NB4 (cell line): ENCODE measurements at places on chromosomes 1 and 21.
A peak's percentile ranks its signal among the peaks of the same experiment; 100 is the strongest.

- no peak for DNase-seq
Measured at GRCh38 chr1:186306533-186306932, 68.5 kb downstream of the TPR start.

DNA sequence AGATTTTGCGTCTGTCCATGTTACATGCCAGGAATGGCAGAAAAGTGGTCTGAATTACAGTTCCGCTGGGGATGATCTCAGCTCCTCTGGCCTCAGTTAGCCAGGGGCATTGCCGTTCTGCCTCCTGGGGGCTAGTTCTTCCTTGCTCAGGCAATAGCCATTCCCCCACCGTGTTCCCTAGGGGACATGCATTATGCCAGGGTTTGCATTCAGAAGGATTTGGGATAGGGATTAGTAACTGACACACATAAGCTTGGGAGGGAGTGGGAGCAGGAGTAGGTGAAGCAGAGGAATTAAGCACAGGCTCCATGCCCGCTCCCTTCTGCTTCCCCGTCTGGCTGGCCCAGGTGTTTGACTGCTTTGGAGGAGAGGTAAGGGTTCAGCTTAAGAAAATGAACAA, 12.7 kb downstream of the LRRC71 start:
- DNase-seq, result no peak

DNA sequence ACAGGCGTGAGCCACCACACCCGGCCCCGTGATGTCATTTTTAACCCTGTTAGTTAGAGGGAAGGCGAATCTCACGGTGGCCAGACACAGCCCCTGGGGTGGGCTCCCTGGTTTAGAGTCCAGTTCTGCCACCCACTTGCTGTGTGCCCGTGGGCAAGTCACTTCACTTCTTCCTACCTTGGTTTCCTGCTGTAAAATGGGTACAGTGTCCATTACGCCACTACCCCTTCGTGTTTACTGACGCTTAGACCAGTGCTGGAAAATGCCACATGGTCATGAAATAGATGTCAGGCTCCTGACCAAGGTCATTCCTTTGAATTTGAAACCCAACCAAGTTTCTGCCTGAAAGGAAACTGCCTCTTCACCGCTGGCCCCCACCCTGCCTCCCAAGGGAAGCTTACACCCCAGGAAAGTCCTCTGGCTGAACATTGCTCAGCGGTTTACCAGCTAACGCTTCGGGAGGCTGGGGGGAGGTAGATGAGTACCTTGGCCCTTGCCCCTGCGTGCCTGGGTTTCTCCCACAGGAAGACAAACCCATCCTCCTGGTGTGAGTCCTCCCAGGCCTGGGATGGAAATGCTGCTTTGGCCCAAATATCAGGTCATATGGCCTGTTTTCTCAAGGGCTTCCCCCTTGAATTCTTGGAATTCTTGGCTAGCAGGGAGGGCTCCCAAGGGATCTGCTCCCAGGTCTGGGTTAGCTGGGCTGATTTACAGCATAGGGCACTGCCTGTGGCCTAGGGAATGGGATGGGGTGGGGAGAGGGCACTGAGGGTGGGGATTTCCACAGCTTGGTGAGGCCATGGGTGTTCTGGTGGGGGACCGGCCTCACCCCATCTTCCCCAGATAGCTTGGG, 7.6 kb upstream of the AADACL4 start:
- DNase-seq, result no peak

- DNase-seq, result peak; percentile 66
Measured at GRCh38 chr1:210598135-210598652, 269.5 kb downstream of the HHAT start.

- no peak for DNase-seq
Measured at GRCh38 chr1:233479110-233479890, 134.6 kb upstream of the KCNK1 start.

- DNase-seq, result no peak
Measured at GRCh38 chr1:96559181-96559580, 162.4 kb upstream of the PTBP2 start.

- no peak for DNase-seq
Measured at GRCh38 chr1:25624604-25625003, 8.0 kb downstream of the MAN1C1 start.

- peak; percentile 57 for DNase-seq
Measured at GRCh38 chr1:181676269-181676668, 193.0 kb downstream of the CACNA1E start.
